D721Med (cell line): ENCODE measurements at places on chromosomes 1 and 21.

- no peak for DNase-seq
Measured at GRCh38 chr1:33280091-33280661, 23.9 kb downstream of the ZNF362 start.

GRCh38 chr1:25689686-25690381, 73.2 kb downstream of the MAN1C1 start:
- DNase-seq: no peak

DNA sequence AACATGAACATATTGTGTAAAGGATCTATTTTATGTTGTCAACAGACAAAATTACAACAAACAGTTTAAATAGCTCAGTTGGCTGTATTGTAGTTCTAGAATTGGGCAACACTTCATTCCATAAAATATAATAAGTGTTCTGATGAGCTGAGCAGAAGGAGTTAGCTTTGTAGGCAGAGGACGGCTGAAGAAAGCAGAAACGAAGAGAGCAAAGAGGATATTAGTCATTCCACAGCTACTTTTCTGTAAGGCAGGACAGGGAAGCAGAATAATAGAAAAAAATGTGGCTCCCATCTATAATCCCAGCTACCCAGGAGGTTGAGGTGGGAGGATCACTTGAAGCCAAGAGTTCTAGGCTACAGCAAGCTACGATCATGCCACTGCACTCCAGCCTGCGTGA, 20.2 kb upstream of the IVNS1ABP start:
- no peak for DNase-seq

DNA sequence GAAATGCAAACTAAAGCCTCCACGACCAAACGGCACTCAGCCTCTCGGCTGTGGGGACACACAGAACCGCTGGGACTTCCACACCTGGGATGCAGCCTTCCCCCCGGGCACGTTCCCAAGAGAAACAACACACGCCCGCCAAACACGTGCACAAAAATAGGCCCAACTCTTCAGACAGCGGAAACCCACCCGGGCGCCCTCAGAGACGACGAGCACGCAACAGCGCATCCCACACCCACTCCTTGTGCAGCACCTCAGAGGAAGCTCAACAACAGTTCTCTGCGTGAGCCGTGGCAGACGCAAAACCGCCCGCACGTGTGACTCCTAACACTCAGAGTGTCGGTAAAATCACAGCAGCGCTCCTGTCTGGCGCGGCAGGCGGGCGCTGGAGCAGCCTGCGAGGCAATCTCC, 5.3 kb downstream of the C1orf159 start:
- no peak for DNase-seq

DNA sequence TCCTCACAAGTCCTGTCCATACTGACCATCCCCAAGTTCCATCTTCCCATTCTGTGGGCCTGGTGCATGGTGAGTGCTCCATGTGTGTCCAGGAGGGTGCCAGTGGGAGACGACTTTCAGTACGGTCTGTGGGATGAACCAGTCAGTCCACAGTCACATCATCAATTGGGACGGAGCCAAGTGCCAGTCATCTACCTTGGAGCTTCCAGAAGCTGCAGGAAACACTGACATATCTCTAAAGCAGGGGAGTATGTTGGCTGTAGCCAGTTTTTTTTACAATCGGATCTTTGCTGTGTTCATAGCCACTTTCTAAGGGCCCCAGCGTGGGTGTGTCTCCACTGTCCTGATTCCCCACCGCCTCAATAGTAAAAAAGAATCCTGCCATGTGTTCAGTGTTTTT, 13.6 kb upstream of the TRIM17 start:
- DNase-seq: no peak

- no peak for DNase-seq
Measured at GRCh38 chr1:167644551-167644950, 14.5 kb downstream of the RCSD1 start.

- DNase-seq: no peak
Measured at GRCh38 chr1:103146166-103146565, 37.8 kb upstream of the COL11A1 start.

GRCh38 chr1:67532452-67533216, 102.4 kb upstream of the SERBP1 start:
- peak; percentile 61 for DNase-seq

- DNase-seq: no peak
Measured at GRCh38 chr1:222234351-222234750, 313.6 kb downstream of the HHIPL2 start.

DNA sequence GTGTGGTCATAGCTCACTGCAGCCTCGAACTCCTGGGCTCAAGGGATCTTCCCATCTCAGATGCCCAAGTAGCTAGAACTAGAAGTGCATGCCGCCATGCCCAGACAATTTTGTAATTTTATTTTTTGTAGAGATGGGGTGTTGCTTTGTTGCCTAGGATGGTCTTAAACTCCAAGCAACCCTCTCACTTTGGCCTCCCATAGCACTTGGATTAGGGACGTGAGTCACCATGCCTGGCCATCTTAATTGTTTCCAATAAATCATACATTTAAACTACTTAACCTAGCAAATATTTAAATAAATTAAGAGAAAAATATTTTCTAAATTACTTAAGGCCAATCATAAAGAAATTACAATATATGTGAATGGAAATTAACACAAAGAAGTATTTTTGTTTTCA, 35.1 kb upstream of the ADGRL4 start:
- no peak for DNase-seq

- DNase-seq: no peak
Measured at GRCh38 chr1:89633800-89634625, 1.1 kb downstream of the LRRC8C start.

DNA sequence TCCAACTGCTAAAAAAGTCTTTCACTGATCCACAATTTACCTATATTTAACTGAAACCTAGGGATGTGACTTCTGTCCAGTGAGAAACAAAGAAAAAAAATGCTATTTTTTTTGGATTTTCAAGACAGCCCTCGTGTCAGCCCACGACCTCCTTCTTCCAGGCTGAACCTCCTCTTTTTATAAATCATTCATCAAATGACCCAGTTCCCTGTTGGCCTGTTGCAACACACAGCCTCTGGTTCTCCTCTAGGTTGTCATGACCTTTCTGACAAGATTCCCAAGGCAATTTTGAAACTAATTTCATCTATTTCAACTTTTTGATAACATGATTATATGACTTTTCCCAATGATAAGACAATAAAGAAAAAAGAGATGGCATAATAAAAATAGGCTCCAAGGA, 74.6 kb downstream of the PGBD5 start:
- DNase-seq: no peak

GRCh38 chr1:33336580-33336979, 15.7 kb upstream of the A3GALT2 start:
- DNase-seq: no peak

GRCh38 chr1:165880993-165881392, 53.6 kb downstream of the UCK2 start:
- DNase-seq: no peak

DNA sequence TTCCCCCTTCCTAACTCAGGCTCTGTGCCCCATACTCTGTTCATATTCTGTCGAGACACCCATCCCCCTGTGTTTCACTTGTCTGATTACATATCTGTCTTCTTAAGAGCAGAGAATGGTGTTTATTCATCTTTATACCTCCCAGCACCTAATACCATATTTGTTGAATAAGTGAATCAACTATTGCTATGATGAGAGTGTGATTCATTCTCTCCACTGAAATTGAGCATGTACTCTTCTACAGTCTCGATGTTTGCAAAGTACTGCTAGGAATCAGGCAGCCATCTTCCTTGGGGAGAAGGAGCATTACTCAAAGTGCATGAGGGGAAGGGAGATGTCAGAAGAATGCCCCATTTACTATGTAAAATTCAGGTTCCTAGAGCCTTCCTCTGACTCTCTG, 27.0 kb downstream of the TBX15 start:
- DNase-seq: no peak

DNA sequence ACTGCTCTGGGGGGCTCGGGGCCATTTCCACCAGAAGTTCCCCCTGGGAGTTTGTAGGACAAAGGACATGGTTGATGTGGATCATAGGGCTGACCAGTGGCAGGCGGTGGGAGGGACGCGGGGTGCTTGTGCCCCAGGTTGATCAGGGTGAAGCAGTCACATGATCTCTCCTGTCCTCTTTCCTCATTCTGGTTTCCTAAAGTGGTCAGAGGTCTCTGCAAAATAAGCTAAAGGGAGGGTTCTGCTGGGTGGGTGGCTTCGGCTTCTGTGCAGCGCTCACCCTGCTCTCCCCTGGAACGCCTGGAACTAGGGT, 9.2 kb downstream of the PDXK start:
- no peak for DNase-seq

DNA sequence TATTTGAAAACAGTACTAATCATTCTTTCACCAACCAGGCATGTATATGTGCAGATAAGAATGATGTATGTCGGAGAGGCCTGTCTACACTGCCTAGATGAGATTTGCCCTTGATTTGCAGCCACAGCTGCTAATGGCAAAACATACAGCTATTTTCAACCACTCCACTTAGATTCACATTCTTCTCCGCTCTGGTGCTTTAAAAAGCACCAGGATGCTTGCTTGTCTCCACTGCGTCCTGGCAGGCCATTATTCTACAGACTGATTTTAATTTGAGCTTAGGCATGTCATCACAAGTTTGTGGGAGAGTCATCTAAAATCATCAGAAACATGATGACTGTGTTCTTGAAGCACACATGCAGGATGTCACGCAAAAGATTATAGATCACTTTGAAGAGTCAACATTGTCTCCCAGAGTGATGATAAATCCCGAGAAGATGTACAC, 119.0 kb upstream of the NRIP1 start:
- DNase-seq: no peak

- DNase-seq: no peak
Measured at GRCh38 chr1:206507284-206508129, at the start of gene RASSF5. TSS of gene RASSF5 (plus strand) at chr1:206507531. CDS start at chr1:206507603, 72 bp downstream.

DNA sequence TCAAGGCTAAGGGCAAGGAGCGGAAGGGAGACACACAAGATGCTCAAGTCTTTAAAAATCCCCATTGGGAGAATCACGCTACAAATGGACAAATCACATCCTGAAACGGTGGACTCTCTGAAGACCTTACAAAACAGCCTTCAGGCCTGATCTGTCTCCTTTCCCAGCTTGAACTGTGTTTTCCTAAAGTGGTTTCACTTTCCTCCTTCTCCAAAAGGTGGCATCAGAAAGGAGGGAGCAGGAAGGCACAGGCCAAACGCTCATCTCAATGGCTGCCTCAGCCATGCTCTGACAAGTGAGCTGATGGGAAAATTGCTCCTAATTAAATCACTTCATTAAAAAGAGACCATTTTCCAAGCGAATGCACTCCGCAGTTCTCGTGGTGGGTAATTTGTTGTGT, 47.7 kb downstream of the UTP25 start:
- DNase-seq: no peak

- DNase-seq: no peak
Measured at GRCh38 chr1:218804014-218804785, 369.5 kb upstream of the LYPLAL1 start.

GRCh38 chr1:196538473-196538872, 69.8 kb downstream of the KCNT2 start:
- no peak for DNase-seq

- DNase-seq: no peak
Measured at GRCh38 chr1:167250482-167250881, 29.8 kb downstream of the POU2F1 start.
